ENCODE measurements at places on chromosomes 3 and 15.
A peak's percentile ranks its signal among the peaks of the same experiment; 100 is the strongest.

- peak; percentile 82 for DNase-seq
Measured at GRCh38 chr15:52005748-52006701, 13.0 kb upstream of the MAPK6 start.

GRCh38 chr3:149363053-149363452 lies 14.4 kb downstream of the TM4SF1 start:
- DNase-seq, result peak; percentile 88

DNA sequence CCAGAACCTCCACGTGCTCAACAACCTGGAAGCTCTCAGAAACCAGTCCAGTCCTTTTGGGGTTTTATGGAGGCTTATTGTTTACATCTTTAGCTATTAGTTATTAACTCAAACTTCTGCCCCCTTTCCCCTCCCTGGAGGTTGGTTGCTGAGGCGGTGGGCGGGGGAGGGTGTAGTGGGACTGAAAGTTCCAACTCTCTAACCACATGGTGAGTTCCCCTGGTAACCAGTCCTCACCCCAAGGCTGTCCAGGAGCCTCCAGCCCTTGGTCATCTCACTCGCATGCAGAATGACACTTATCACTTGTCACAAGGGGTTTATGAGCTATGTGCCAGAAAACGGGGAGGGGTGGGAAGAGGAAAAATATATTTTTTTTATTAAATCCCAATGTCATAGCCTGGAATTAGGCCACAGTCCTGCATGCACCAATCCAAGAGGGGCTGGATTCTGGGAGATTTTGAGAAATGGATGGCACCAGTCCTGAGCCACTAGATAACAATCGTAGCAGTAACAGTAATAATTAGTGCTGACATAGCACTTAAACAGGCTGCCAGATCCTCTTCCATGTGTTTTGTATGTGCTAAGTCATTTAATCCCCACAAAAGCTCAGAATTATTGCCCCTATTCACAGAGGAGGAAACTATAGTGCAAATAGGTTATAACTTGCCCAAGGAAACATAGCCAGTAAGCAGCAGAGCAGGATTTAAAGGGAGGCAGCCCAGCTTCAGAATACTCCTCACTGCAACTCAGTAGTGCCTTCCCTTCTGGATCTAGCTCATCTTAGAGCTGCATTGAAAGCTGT lies 85.7 kb downstream of the CRYGS start:
- no peak for DNase-seq

DNA sequence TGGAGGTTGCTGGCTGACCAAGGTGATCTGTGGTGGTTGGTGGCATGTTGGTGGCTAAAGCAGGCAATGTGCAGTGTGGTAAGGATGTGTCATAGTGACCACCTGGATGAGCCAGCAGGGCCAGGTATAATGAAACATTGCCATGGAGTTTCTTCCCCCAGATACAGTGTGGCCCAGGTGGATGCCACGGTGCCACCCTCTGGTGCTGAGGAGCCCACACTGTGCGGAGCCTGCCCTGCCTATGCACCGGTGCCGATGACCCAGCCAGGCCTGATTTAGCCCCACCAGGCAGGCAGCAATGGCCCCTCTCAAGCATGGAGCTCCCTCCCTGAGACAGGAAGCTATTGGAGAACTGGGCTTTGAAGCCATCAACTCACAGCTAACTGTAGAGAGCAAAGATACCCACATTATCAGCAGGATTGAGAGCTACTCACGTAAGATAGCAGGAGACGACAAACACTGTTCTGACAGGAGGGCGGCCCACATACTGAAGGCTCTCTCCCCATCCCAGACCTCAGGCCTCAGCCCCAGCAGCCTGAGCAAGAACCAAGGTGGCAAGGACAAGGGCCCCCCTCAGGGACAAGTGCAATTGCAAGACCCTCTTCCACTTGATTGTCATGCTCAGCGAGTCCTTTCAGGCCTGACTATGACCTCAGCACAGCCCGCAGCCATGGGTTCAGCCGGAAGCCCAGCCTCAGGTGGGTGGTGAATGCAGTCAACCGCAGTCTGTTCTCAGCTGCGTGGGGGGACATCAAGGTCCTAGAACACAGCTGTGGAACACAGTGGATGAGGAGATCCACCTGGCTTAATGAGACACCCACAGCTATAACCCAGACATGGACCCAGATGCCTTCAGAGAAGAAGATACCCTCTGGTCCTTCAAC lies 82.8 kb upstream of the CDV3 start:
- DNase-seq, result no peak

DNA sequence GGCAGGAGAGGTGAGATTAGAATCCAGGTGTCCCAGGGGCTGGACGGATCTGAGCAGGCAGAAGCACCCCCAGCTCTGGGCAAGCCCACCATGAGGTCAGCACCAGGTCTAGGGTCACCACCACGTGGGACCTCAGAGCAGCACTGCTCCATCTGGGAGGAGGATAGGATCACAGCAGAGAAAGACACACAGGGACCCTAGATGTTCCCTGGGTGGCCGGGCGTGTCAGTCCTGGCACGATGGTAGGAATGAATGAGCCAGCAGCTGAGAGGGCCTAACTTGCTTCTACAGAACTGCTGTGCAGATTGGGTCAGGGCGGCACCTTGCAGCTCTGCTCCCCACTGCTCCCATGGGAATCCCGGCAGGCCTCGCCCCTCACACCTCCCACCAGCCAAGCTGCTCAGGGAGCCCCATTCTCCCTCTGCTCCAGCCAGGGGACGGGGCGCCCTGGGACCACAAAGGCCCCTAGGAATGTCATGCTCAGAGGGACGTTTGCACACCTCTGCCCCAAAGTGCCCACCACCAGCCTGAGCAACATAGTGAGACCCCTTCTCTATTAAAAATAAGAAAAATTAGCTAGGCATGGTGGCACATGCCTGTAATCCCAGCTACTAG lies 66.3 kb downstream of the ZNF445 start:
- no peak for DNase-seq

DNA sequence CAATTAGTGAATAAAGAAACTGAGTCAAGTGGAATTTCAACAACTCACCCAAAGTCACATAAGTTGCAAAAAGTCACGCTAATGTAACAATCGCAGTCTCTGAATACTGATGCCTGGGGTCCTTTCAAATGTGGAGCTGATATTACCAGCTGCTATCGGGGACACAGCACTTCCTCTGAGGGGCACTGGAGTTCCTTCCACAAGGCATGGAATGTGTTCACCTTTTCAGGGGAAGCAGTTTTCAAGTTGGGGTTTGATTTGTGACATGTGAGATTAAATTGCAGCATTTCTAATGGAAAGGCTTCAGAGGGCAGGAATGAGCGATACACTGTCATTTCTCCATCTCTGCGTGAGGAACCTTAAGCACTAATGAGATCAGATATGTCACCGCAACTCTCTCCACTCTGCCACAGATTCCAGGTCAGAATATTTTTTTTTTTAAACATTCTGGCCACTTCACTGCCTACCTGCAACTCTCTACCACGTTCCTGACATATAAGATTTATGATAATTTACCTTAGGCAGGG lies 807.2 kb upstream of the CFAP20DC start:
- no peak for DNase-seq

- peak; percentile 10 for DNase-seq
Measured at GRCh38 chr3:64093825-64094712, 70.8 kb upstream of the PSMD6 start.

DNA sequence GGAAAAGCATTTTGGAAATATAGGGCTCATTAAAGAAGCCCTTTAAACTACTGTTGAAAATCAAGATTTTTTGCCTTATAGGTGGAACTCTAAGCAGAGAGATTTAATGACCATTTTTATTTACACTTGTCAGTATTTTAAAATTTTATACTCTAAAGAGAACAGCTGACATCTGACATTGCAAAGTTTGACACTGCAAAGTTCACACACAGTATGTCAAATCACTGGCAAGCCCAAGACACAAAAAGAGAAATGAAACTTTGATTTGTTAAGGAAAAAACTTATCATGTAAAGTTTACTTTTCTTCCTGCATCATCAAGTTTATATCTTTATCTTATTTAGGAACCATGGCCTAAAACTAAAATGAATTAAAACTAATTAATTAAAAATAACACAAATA lies 40.2 kb downstream of the DPH6 start:
- no peak for DNase-seq

- DNase-seq, result no peak
Measured at GRCh38 chr15:26893351-26894065, 26.6 kb downstream of the GABRA5 start.

DNA sequence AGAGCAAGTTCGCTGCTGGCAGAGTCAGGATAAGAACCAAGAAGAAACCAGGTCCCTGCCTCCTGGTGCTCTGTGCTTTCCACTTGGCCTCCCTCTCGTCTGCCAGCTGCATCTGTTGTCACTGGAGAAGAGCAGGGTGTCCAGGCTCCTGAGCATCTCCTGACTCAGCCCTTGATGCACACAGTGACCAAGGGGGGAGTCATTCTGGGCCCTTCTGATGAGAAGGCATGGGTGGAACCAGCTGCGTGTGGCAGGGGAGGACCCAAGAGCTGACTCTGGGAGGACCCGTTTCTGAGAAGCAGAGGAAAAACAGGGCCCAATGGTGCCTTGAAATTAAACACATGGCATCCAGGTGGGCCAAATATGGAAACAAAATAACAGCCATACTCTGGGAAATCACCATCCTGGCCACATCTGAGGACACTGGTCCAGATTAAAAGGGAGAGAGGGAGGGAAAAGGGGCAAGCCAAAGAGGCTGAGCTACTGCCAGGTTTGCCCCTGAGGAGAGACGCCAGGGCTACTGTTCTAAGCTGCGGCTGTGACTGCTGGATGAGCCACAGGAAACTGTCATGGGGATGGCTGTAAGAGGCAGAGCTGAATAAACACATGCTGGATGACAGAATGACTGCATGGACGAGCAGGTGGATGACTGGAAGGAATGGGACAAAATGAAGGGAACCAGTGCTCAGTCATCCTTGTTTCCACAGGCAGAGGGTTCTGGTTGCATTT lies 58.1 kb upstream of the CA12 start:
- peak; percentile 59 for DNase-seq
